CD4-positive, alpha-beta T cell treated with Interleukin-6 for 4 hours (primary cell): ENCODE measurements at places on chromosomes 5 and 9.

DNA sequence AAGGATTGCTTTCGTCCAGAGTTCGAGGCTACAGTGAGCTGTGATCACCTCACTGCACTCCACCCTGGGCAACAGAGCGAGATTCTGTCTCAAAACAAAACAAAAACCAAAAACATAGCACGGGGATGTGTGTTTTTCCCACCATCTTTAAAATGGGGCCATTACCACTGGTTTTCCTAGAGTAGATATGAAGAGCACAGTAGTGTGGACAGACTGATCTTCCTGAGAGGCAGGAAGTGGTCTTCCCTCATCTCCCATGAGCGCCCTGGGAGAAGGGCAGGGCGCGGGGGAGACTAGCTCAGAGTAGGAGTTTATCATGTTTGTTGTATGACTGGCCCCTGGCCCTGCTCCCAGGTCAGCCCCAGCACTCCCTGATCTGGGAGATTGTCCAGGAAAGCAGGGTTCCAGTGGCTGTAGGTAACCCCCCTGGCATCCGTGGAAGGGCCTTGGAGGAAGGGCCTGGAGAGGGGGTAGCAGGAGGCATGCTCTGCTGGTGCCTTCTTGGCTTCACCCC is 2.3 kb downstream of the SUSD3 start:
- no peak for DNase-seq

- no peak for DNase-seq
Observed at GRCh38 chr9:134982311-134982710, 64.6 kb upstream of the FCN1 start.

DNA sequence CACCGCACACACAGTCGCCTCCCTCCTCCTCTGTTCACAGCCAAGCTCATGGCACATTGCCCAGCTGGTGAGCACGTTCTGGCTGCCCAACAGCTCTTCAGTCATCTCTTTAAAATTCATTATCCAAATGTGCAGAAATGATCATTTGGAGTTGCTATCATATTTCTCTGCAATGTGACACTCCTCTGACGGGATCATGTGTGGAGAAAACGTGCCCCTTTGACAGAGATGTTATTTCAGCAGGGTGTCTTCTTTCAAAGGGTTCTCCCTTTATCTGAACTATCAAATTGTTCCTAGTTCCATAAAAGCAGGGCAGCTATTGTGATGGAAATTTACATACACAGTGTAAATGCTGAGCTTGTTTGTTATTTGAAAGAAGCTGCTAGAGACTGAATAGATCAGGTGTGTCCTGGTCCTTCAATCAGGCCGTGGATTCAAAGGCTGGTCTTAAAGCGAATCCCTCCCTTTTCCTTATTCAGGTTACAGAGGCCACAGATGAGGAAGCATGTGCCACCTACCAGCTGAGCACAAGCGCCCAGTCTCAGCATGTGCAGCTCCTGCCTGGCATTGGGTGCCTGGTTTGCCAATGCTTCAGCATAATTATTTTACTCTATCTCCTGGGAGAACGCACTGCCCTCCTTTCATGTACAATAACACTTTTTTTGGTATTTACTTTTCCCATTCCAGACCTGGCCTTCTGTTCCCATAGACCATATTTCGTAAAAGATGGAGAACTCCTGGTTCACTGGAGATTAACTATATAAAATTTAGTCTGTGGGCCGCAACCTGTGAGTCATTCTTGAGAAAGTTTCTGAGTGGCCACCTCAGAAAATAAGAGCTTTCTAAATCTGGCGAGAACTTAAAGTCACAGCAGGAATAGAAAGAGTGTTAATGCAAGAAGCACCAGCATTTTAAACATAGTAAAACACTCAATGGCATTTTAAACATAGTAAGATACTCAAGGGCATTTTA is 433.7 kb downstream of the ENC1 start:
- DNase-seq = no peak

DNA sequence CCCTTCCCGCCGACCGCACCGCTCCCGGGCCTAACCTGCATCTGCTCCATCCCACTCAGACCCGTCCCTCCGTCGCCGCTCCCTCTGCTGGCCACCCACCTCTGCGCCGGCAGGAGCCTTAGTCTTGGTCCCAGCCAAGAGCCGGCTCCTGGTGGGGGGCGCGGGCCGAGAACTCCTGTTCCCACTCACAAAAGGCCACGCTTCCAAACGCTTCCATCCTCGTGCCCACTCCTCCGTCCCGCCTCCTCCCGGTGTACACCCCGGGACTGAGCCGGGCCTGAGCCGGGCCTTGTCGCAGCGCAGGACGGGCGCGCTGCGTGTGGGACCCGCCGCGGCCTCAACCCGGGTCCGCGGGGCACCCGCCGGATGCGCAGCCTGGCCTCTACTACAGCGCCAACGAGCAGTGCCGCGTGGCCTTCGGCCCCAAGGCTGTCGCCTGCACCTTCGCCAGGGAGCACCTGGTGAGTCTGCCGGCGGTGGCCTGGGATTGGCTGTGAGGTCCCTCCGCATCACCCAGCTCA is 7.5 kb downstream of the ADAMTS13 start:
- peak; percentile 24 for DNase-seq

DNA sequence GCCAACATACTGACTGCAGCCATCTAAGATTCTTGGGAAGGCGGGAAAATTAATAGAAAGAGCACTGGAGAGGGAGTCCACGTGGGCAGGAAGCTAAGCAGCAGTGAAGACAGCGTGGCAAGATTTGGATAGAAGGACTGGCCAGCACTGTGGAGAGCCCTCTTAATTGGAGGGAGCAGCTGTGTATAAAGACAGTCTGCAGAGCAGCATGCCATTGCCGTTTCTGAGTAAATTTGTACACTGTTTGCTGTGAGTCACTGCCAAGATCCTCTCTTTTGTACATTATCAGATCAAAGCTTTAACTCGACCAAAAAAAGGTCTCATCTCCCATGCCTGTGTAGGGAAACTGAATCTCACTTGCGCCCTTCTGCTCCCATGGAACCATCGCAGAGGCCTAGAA is 45.3 kb downstream of the INSYN2B start:
- DNase-seq = no peak

GRCh38 chr5:31211098-31211497 is 17.6 kb downstream of the CDH6 start:
- no peak for DNase-seq

- DNase-seq = no peak
Observed at GRCh38 chr5:122195802-122196394, 66.6 kb downstream of the ZNF474 start.

- DNase-seq = no peak
Observed at GRCh38 chr5:79202076-79202475, 33.9 kb upstream of the JMY start.

- no peak for DNase-seq
Observed at GRCh38 chr5:144156767-144157171, 13.7 kb downstream of the YIPF5 start.

- DNase-seq = no peak
Observed at GRCh38 chr5:132458651-132459030, 31.9 kb downstream of the IRF1 start.

GRCh38 chr5:179828756-179829421 is 8.2 kb downstream of the SQSTM1 start:
- no peak for DNase-seq

GRCh38 chr9:136645352-136645902 is 17.3 kb upstream of the EGFL7 start:
- DNase-seq = no peak

- DNase-seq = no peak
Observed at GRCh38 chr9:72814083-72814597, 138.7 kb downstream of the ALDH1A1 start.

DNA sequence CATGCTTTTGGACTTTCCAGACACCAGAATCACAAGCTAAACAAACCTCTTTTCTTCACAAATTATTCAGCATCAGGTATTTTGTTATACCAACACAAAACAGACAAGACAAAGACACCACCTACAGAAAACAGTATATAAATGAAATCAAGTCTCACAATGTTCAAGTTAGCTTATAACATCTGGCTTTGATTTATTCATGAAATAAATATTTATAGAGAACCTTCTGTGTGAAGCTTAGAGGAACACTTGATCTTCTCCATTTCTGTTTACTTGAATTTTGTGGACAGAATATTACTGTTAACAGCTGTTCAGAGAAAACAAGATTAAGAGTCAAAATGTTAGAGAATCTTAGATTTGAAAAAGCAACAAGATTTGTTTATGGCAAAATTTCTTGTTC is 137.4 kb upstream of the PRR16 start:
- DNase-seq = no peak

GRCh38 chr5:54658010-54658409 is 140.5 kb downstream of the SNX18 start:
- no peak for DNase-seq

DNA sequence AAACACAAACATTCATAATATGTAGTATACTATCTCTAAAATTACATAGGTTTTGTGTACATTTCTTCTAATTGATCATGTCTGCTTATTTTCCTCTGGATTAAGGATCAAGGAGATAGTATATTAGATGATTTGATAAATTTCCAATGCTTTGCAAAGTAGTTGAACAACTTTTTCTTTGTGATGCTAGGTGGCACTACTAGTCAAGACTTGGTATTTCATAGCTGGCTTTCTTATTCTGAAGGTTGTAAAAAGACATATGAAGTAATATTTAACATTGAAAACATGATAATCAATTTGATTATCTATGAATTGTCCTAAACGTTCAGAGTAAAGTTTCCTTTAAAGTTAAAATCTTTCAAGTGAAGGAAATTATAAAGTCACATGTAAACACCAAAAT is 106.1 kb upstream of the FGF10 start:
- no peak for DNase-seq

GRCh38 chr5:149852641-149853330 is 91.8 kb downstream of the PDE6A start:
- peak; percentile 52 for DNase-seq

GRCh38 chr5:68565427-68565826 is 349.9 kb downstream of the PIK3R1 start:
- DNase-seq = no peak

DNA sequence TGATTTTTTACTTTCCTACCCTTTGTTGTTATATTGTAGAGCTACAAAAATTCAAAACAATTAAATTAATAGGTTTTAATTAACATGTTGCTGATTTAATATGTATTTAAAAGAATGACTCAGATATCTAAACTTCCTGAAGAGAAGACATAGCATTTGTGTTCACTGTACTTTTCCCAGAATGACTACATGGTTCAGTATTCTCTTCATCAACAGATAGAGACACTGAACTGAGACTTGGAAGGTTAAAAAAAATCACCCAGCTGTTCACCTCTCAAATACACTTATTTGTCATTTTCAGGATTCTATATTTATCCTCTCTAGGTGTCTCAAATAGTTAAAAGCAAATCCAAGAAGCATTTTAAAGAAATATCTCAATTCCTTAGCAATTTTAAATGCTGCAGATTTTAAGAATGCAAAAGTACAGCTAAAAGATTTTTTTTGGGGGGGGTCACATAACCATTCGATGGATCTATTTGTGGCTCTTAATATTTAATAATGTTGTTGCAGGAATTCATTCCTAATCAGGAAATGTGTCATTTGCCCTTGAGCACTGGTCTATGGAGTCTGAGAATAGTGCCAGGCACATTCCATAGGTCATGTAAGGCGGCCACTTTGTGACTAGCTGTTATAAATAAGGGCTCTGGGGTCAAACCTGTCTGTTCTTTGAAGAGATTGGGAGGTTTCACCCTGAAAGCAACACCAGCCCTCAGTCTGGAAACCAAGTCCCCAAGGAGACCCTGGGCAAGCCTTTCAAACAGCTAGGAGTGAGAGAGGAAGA is 463.1 kb downstream of the NR2F1-AS1 start:
- DNase-seq = no peak

- no peak for DNase-seq
Observed at GRCh38 chr9:30977965-30978364, 1406.5 kb upstream of the ACO1 start.

- DNase-seq = no peak
Observed at GRCh38 chr5:14944996-14945395, 73.4 kb upstream of the ANKH start.

DNA sequence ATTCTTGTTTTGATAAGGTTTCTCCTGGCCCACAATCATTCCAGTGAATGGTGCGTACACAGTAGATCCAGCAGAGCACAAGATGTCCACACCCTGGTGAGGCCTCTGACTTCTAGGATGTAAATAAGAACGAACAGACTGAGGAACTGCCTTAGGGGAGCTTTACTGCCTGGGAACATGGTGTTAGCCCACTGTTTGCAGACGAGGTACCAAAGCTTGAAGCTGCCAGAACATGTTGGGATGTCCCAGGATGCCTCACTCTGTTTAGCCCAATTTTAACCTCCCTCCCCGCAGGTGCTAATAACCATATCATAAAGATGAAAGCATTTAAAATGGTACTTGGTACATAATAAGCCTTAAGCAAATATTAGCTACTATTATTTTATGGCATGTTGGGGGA is 3.5 kb downstream of the LECT2 start:
- no peak for DNase-seq

DNA sequence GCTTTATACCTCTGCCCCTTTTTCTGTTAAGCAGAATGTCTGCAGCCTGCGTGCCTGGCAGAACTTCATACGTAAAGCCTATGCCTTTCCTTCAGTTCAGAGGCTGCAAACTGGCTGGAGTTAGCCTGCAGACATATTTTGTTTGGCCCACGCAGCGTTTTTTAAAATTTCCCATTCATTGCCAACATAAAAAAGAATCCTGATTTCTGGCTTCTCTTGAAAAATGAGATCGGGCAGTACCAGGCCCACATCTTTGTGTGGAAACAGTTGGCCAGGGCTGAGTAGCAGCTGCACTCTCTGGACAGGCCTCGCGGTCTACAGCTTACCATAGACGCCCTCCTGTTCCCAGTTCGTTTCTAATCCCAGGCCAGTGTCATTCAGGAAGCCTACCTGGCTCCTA is 104.4 kb downstream of the SMARCA2 start:
- DNase-seq = no peak

- DNase-seq = no peak
Observed at GRCh38 chr5:58012102-58012501, 447.8 kb downstream of the PLK2 start.
